ENCODE measurements at places on chromosomes 7 and 10.

DNA sequence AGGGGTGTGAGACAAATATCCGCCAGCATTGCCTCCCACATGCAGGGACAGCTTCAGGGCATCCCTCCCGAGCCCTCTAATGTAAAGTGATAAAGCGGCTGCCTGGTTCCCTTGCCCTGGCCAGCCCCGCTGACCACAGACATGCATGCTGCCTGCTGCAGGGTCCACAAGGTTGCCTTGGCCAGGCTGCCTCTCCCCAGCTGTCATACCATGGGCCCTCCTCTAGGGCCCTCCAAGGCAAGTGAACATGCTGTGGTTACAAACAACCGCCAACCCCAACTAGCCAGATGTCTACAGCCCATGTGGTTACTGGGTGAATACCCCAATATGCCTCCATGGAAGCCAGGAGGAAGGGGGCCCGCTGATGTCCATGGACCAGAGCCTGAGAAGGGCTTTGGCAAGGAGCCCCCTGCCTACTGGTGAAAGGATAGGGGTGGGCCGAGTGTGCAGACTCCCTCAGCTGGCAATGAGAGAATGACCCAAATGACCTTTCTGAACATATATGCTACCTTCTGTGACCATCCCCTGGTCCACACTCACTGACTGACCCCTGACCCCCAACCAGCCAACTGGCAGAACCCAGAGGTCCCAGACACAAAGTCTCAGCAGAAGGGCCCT is 37.4 kb downstream of the GRID1 start:
- DNase-seq: no peak

DNA sequence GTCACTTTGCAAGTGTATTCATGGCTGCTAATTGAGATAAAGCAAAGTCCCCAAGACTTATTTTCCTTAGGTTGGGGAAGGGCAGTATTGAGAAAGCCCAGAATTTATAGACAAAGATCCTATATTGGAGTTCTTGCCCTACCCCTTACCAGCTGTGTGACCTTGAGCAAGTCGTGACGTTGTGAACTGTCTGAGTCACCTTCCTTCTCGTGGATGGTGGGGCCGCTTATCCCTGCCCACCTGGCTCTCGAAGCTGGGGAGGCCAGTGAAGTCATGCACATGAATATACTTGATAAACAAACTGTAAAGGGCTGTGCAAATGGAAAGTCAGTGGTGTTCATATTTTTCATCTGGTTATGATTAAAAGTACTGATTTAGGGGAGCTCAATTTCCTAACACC is 127.4 kb downstream of the TACC2 start:
- DNase-seq: no peak

- peak; percentile 48 for DNase-seq
Measured at GRCh38 chr10:29057822-29058331, 231.0 kb upstream of the LYZL1 start.

- no peak for DNase-seq
Measured at GRCh38 chr7:12281038-12281437, 69.9 kb downstream of the TMEM106B start.

DNA sequence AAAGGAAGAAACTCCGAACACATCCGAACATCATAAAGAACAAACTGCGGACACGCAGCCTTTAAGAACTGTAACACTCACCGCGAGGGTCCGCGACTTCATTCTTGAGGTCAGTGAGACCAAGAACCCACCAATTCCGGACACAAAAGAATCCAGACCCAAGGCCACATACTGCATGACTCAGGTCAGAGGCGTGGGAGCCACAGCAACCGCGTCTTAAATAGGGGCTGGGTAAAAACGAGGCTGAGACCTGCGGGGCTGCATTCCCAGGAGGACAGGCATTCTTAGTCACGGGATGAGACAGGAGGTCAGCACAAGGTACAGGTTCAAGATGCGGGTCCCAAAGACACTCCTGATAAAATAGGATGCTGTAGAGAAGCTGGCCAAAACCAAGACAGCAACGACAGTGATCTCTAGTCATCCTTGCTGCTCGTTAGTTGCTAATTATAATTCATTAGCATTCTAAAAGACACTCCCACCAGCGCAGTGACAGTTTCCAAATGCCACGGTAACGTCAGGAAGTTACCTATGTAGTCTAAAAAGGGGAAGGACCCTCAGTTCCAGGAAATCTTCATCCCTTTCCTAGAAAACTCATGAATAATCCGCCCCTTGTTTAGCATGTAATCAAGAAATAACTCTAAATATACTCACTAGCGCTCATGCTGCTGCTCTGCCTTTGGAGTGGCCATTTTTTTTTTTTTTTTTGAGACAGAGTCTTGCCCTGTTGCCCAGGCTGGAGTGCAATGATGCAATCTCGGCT is 19.3 kb downstream of the AP5Z1 start:
- DNase-seq: peak; percentile 83

DNA sequence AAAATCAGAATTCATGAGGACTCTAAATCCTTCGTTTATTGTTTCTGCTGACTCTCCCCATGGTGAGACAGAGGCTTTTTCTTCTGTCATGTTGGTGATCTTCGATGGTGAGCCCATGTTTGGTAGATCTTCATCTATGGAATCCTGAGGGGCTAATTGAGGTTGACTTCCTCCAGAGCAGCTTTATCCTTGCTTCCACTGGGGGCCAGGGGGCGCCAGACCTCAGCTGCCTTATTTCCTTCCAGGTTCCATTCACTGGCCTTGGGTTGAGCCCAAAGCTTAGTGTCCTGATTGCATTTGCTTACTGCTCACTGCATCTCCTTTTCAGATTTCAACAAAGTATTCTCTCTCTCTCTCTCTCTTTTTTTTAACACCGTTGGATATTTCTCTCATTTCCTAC is 80.7 kb downstream of the GCC1 start:
- DNase-seq: peak; percentile 69

DNA sequence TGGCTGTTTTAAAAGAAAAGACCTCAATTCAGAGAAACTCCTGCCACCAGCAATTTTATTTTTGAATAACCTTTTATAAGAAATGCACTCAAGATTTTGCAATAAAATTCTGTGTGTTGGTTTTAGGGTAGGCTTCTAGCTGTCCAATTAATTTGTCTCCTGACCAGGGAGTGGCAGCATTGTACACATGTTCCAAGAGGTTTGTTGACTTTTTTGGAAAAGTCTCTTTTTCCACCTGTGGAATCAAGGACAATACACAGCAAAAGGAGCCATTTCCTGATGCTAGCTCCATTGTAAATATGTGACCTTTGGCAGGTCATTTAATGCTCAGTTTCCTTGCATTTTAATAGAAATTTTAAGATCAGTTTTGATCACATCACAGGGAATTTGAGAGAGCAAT is 1.8 kb downstream of the GIMAP5 start:
- DNase-seq: no peak

GRCh38 chr10:52146766-52147165 is 167.3 kb upstream of the DKK1 start:
- DNase-seq: no peak

- DNase-seq: peak; percentile 85
Measured at GRCh38 chr10:110556969-110557601, 10.4 kb upstream of the SMC3 start.

DNA sequence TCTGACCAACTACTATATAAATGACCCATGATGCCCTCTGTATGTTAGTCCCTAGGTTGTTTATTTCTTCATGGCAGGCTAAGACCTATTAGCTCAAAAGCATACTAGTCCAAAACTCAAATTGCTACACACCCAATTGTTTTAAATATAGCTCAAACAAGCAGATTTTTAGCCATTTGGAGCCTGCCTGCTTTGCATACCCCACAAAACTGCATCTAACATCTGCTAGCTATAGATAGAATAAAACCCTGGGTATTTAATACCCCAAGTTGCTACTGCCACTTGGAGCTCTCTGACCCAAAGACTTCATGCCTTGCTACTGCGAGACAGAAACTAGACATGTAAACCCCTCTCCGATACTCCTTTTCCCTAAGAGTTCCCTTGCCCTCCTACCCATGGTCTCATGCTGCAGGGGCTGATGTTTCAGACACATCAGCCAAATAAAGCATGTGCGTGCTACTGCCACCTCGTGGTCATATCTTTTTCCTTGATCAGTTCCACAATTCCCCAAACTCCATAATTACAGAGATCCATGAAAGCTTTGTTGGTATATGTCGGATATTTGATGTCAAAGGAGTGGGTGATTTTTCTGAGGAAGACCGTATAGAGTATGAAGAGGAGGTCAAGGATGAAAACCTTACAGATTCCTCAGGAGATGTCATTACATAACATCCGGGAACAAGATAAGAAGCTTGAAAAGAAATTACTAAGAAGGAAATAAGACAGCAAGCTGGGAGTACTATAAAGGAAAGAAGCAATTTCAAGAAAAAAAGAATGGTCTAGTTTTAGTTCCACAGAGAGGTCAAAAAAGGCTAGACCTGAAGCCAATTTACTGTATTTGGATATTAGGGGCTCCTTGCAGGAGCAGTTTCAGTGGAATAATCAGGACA is 386.6 kb downstream of the SH2D4B start:
- peak; percentile 76 for DNase-seq

- DNase-seq: no peak
Measured at GRCh38 chr10:6052247-6053221, 9.6 kb downstream of the IL2RA start.

- peak; percentile 72 for DNase-seq
Measured at GRCh38 chr7:90951986-90952954, 312.0 kb upstream of the FZD1 start.

DNA sequence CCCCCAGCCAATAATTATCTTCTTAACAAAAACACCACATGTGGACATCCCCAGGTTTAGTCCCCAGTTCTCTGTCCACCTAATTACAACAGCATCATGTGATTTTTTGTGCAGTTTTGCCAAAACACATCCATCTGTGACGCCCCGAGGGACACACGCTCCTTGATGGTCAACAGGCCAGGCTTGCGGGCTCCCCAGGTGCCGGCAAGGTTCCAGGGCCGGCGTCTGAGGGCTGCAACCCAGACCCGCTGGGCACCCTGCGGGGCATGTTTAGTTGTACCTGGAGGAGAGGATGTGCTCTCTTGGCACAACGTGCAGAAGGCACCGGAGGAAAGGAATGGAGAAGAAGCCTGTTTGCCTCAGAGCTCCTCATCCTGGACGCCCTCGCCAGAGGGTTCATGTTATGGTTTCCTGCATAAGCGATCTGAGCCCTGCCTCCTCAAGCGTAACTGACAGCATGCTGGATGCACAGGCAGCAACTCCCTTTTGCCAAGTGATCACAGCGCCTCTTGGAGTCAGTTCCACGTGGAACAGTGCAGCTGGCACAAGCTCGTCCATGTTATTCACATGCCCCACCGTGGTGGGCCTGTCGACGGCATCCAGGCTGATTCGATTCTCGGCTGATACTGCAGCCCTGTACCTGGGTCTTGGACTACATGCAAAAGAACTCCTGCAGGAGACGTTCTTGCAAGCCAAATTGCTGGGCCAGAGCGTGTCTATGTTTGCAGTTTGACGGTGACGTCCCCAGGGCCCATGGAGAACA is 41.6 kb downstream of the JAKMIP3 start:
- no peak for DNase-seq

DNA sequence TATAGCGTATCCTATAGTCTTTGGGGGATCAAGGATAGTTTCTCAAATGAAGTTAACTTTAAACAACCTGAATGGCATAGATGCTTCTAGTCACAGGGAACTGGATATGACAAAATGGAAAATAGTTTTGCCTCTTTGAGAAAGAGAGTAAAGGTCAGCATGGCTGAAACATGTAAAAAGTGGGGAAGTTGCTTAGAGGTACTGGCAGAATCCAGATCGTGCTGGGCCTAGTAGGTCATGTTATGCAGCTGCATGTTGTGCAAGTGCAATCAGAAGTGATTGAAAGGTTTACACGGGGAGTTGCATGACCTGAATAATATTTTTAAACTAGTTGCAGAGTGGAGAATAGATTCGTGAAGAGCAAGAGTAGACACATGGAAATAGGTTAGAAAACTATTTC is 201.1 kb upstream of the HDAC9 start:
- no peak for DNase-seq

DNA sequence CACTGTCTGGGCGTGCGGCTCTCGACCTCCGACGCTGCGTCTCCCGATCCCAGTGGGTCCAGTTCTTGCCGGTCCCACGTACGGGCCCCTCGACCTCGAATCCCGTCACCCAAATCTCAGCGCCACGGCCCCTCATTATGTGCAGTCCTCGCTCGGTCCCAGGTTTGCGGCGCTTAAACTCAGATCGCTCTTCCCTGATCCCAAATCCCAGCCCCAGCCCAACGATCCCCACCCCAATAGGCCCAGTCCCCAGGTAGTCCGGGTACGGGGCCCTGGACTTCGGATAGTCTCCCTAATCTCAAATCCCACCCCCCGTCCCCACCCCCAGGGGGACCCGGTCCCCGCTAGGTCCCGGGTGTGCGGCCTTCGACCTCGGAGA is 666 bp downstream of the HNRNPF start:
- DNase-seq: no peak

- DNase-seq: no peak
Measured at GRCh38 chr10:61623161-61623560, 39.6 kb upstream of the CABCOCO1 start.

DNA sequence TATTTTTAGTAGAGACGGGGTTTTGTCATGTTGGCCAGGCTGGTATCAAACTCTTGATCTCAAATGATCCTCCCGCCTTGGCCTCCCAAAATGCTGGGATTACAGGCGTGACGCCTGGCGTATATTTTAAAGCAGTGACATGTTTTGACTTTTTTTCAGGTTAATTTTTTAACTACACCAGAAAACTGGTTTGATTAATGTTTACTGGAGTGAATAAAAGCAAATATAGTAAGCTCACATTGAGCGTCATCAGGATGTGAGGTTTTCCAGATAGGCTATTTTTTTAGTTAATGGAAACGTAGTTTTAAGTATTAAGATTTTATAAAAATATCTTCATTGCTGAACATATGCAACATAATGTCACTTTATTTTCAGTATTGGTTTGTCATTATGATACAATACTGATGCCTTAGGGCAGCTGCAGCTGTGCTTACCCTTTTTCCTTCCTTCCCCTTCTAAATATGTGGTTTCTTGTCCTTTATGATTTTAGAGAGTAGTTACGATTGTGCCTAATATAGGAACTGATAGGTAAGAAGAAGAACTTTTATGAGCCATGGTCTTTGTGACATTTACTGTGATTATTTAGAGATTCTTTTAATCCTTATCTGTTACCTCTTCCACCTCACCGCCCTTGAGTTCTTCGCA is 37.3 kb downstream of the TMEM60 start:
- no peak for DNase-seq

DNA sequence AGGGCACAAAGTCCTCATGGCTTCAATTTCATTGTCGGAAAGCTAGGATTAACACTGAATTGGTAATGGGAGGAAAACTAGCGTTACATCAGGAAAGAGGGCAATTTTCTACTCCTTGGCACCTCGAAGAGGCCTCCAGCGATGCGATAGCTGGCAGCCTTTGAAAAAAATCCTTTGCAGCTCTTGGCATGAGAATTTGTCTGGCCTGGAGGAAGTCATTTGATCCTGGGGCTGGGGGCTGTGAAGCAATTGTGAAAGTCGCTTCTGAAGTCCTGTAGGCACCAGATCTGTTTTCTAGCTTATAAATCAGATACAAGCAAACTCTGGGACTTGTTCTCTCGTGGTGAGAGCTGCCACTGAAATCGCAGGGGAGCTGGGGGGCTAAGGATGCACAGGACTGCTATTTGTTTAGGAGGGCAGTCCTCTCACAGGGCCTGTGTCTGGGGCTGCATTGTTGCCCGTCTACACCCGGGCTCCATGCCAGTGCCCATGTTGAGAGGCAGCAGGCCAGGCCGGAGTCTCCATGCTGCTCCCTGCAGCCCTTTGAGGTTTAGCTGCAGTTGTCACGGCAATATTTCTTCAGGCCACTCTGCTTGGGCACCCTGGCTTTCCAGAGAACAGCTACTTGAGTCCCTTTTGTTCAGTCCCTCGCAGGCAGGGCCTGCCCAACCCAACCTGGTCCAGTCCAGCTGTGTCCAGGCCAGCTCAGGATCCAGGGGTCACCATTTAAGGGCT is 206.8 kb upstream of the LYZL1 start:
- no peak for DNase-seq

- DNase-seq: no peak
Measured at GRCh38 chr7:906776-907157, 30.4 kb downstream of the GET4 start.

All from mesendoderm (in vitro differentiated cells).